ENCODE measurements at places on chromosomes 12 and 14.

DNA sequence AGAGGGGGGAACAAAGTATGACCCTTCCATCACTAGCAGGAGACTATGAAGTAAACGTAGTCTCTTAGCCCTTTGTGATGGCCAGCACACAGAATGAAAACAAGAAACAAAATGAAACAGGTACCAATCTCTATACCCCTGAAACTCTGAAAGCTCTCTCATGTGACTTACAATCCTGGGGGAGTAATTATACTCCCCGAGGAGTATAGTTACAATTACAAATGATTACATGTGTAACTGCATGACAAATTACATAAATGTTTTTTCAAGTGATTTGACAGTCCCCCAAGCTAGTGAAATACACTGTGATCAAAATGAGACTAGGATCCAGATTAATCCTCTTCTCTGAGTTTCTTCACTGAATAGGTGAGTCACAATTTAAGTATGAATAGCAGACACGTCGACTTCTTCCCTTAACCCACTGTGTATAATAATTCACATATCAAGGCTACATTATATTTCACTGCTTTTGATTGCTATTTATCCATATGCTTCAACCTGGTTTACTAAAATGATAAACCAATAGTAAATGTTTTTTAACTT, 74.0 kb downstream of the SPTSSA start:
- DNase-seq: no peak

GRCh38 chr14:95611293-95611880, 74.8 kb upstream of the TCL1B start:
- no peak for DNase-seq

DNA sequence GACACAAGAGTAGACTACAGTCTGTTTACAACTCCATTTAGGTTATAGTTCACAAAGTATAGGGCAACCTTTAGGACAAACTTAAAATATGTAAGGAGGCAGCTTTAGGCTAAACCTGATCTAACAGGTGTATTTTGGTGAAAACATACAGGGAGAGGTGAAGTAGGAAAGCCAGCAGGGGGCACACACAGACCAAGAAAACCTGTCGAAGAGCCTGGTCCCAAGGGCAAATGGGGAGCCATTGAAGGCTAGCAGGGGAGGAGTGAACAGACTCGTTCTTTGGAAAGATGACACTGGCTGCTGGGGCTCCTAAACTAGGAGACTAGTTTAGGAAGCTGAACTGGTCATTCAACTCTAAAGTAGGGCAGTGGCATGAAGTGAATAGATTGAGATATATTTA, 138.8 kb upstream of the WSCD2 start:
- DNase-seq: peak; percentile 36

GRCh38 chr12:88529531-88530488, 50.5 kb downstream of the KITLG start:
- no peak for DNase-seq

DNA sequence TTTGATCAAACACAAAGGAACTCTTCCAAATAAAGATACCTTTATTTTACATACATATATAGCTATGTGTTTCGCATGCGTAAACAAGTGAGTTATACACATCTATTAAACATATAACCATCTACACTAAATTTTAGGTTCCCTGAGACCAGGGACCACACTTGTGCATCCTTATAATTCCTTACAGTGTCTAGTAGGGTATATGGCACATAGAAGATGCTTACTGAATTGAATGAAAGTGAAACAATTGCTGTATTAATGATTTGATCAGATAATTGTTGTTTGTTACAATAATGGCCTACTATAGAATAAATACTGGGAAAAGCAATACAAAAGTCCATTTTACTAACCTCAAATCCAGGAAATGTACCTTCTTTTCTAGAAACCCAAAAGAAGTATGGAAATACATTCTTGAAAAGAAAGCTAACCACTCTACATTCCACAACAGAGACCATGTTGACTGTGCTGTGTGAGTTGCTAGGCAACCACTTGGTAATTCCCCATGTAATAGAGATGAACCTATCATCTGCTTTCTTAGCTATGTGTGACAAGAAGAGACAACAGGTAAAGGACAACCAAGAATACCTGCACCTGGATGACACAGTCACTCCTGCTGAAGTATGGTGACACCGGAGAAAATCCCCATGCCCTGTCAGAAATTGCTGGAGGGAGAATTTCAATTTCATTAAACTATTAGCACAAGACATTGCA, 11.9 kb upstream of the CIPC start:
- DNase-seq: peak; percentile 88

- DNase-seq: no peak
Observed at GRCh38 chr12:42507565-42507964, 82.0 kb downstream of the PRICKLE1 start.
